ENCODE measurements at places on chromosomes 6 and 20.

DNA sequence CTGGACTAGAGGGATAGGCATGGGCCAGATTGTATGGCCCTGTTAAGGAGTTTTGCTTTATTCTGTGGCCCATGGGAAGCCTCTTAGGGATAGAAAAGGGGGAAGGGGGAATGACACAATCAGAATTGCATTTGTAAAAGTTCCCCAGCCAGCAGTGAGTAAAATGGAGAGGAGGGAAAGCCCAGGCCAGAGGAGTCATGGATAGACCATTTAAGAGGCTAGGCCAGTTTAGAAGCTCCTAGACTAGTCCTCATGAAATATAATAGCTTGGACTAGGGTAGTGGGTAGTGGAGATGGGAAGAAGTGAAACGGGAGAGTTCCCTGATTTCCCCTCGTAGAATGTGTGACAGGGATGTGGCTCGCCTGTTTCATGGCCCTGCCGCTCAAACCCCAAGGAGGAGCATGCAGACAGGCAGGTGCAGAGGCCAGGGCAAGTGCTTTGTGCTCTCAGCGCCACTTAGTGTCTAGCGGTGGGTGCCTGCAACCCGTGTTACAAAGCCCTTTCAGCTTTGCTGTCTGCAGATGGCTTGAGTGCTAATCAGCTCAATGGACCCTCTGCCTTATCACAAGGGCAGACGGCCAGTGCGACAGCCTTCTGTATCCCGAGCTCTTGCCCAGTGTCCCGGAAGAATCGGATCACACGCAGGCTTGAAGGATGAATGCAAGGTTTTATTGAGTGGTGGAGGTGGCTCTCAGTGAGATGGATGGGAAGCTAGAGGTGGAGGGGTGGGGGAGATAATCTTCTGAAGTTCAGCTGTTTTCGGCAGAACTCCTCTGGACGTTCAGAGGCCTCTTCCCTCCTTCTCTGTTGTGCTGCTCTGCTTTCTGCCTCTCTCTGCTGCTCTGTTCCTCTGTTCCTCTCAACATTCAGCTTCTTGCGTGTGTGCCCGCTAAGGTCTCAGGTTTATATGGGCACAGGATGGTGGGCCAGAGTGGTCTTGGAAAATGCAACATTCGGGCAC, 141.1 kb downstream of the CEP57L1 start:
- DNase-seq = peak; percentile 30

- no peak for DNase-seq
Measured at GRCh38 chr6:112234601-112235000, 19.8 kb downstream of the LAMA4 start.

DNA sequence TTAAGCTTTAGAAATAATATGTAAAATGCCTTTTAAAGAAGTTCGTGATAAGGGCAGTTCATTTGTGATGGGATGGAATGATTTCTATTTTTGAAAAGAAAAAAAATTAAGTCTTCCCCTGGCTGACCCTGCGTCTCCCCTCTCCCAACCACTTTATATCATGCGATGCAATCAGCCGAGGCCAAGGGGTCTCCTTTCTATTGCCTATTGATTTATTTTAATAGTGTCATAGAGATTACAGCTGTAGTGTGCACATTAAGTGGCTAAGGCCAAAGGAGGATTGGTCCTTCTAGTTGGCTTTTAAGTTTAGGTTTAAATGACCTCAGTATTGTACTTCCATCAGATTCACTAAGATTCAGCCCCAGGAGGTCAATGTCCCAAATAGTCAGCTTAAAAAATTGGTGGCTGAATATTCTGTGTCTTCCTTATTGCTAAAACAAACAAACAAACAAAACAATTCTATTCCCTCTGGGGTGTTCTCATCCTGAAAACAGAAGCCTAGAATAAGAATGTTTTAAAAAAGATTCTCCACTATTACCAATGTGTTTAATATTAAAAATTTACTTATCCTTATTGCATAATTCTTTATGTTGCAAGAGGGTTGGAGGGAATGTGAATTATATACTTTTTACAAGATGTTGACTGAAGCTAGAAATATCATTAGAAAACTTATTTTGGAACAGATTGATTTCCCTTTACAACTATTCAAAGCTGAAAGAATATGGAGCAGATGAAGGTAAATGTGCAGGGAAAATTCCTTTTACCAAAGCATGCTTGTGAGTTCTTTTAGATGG, 359.1 kb downstream of the SAMD5 start:
- DNase-seq = no peak

DNA sequence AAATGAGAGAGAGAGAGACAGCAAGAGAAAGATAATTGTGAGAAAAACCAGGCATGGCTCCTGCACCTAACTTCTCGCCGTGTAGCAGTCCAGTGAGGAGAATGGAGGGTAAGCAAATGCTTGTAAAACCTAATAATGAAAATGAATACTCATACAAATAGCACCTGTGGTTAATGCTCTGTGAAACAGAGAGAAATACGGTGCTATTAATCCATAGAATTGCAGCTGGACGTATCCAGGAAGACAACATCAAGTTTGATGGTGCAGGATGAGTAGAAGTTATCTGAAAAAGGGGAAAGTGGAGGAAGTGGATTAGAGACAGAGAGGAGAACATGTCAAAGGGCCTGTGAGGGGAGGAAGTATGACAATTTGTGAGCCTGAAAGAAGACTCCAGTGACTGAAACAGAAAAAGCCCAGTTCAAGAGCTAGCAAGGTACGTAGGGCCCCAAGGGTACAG, 89.4 kb upstream of the PAK5 start:
- DNase-seq = peak; percentile 20

GRCh38 chr6:132820629-132821381, 6.4 kb downstream of the RPS12 start:
- DNase-seq = no peak
